Activated CD4-positive, alpha-beta T cell treated with anti-CD3 and anti-CD28 coated beads, Interleukin-2, amount 10 ng/mL, durations not matched to agents 24 days and 14 days (primary cell): ENCODE measurements at places on chromosomes 1 and 21.

GRCh38 chr1:163161841-163162240, 40.9 kb downstream of the RGS5 start:
- DNase-seq = no peak

GRCh38 chr1:204991342-204991844, 51.6 kb upstream of the CNTN2 start:
- DNase-seq = no peak

DNA sequence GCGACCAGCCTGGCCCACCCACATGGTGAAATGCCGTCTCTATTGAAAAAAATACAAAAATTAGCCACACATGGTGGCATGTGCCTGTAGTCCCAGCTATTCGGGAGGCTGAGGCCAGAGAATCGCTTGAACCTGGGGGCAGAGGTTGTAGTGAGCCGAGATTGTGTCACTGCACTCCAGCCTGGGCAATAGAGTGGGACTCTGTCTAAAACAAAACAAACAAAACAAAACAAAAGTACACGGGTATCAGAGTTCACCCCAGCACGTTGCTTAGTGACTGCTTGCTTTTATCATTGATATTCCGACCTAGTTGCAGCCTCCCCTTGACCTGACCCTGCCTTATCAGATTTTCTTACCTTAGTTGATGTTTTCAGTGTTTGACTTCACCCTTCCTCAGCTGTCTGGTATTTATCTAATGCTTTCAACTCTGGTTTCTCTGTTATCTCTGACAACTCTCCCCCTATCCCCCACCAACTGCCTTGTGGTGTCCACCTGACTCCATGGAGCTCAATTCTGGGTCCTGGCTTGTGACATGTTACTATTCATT, 5.1 kb downstream of the TLCD4 start:
- no peak for DNase-seq

- no peak for DNase-seq
These were observed 762.1 kb downstream of the LTN1 start for GRCh38 chr21:28230559-28230958.

GRCh38 chr21:41483973-41484372, 24.0 kb downstream of the TMPRSS2 start:
- no peak for DNase-seq
